ENCODE measurements at places on chromosomes 1 and 21.

DNA sequence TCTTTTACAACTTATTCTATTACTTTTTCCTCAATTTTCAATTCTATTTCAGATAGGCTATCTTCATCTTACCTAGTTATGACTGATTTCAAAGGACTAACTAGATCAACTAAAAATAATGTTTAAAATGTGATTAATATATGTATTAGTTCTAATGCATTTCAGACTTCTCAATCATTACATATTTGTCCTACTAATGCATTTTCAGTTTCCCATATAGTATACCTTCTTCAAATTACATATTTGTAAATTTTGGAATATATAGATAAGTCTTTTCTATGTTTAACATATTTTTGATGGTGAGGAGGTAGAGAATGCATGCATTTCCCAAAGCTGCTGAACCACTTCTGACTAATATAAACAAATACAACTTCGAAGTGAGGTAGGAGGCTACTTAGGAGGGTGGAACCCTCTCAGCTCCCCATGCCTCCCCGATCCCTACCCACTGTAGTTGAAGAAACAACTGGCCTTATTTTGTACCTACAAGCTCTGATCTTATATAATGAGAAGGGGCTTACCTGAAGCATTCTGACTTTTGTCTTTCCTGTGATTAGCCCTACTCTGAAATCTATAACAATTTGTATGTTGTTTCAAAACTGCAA is 1.7 kb downstream of the TRMT1L start:
- peak; percentile 59 for DNase-seq

- no peak for DNase-seq
Measured at GRCh38 chr1:182415789-182416188, 15.3 kb upstream of the TEDDM1 start.

- no peak for DNase-seq
Measured at GRCh38 chr1:44735992-44736391, 3.6 kb upstream of the KIF2C start.

DNA sequence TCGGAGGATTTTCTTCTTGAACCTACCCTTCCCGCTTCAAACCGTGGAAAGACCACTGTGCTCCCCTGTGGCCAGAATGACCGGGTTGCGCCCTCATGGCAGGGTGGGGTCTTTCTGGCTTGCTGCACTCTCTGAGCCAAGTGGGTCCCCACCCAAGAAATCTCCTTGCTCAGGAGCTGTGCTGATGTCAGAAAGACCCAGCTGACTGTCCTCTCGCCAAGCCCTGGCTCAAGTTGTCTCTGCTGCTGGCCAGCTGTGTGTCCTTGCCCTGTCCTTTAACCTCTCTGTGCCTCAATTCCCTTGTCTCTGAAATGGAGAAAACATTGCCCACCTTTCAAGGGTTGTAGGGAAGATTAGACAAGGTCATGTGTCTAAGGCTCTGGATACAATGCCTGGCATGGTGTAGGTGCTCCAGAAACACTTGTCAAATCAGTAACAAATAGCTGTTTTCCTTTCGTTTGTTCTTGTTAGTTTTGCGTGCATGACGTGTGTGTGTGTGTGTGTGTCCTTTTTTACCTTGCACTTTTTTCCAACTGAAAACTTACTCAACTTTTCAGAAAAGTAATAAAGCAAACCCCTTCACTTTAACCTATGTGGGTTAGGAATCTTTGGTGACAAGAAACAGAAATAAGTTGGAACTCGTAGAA is 41.1 kb upstream of the RPL11 start:
- no peak for DNase-seq

- DNase-seq: peak; percentile 40
Measured at GRCh38 chr1:64598100-64598571, 128.2 kb downstream of the CACHD1 start.

All from erythroblast (primary cell).